Kidney epithelial cell (primary cell): ENCODE measurements at places on chromosomes 2 and 18. TPM values are rescaled to one million over a fixed set of nuclear protein-coding genes. Genes with fewer than 3 reads are reported as not detected.

MARCO gene
- 0.14 and 0.33 TPM in 2 replicates for total RNA-seq

GPR45 gene
- not detected in 2 replicates for total RNA-seq

MOGAT1 gene
- not detected in 2 replicates for total RNA-seq

BUB1 gene
- 10.2 TPM in 2 replicates for total RNA-seq

RUFY4 gene
- not detected in 2 replicates for total RNA-seq

TUBA3E gene
- total RNA-seq: not detected in 2 replicates

TCF7L1 gene
- total RNA-seq: 2.6 and 4.3 TPM in 2 replicates

CCBE1 gene
- total RNA-seq: 1.1 and 1.2 TPM in 2 replicates

SIX3 gene
- total RNA-seq: not detected in 2 replicates

EVX2 gene
- not detected in 2 replicates for total RNA-seq

GCG gene
- total RNA-seq: not detected in 2 replicates

FTCDNL1 gene
- total RNA-seq: 0.29 and 1.3 TPM in 2 replicates

GULP1 gene
- total RNA-seq: 95.5 and 99.3 TPM in 2 replicates

CYP26B1 gene
- 1.1 and 1.2 TPM in 2 replicates for total RNA-seq

LRP2 gene
- 0.21 and 1.4 TPM in 2 replicates for total RNA-seq

CCL20 gene
- total RNA-seq: 0.68 and 1.0 TPM in 2 replicates

IL18RAP gene
- total RNA-seq: 0.07 TPM in 1 of 2 replicates, not detected in the other

ANTXR1 gene
- total RNA-seq: 35.5 TPM in 2 replicates

PTGR3 gene
- total RNA-seq: 6.6 and 11.8 TPM in 2 replicates

C2orf78 gene
- total RNA-seq: not detected in 2 replicates

NT5DC4 gene
- 0.14 TPM in 1 of 2 replicates, not detected in the other for total RNA-seq

IL18R1 gene
- 5.1 and 9.2 TPM in 2 replicates for total RNA-seq

PAX8 gene
- 118 and 142 TPM in 2 replicates for total RNA-seq

QPCT gene
- total RNA-seq: 35.4 and 43.2 TPM in 2 replicates

CNGA3 gene
- 0.21 TPM in 1 of 2 replicates, not detected in the other for total RNA-seq

ANKRD30BL gene
- total RNA-seq: 0.14 TPM in 1 of 2 replicates, not detected in the other

CABYR gene
- total RNA-seq: 5.1 and 5.5 TPM in 2 replicates

OR6B2 gene
- not detected in 2 replicates for total RNA-seq

KLHL29 gene
- total RNA-seq: 11.6 and 12.4 TPM in 2 replicates

ASAP2 gene
- total RNA-seq: 38.1 and 42.2 TPM in 2 replicates

C1D gene
- 21.6 and 24.3 TPM in 2 replicates for total RNA-seq

ATG4B gene
- total RNA-seq: 62.6 and 120 TPM in 2 replicates

XIRP2 gene
- 0.29 TPM in 1 of 2 replicates, not detected in the other for total RNA-seq
